Hepatocyte (in vitro differentiated cells): ENCODE measurements at places on chromosomes 4 and X.
A peak's percentile ranks its signal among the peaks of the same experiment; 100 is the strongest.

GRCh38 chr4:153485860-153486259 lies 19.7 kb downstream of the TMEM131L start:
- peak overlapping the region; percentile 88 for H3K27ac ChIP-seq
- H3K4me1 ChIP-seq: peaks cover 17% of the 10 kb centered on the region
- no peak overlapping the region for H3K4me3 ChIP-seq
- H3K36me3 ChIP-seq: no peaks in the 10 kb centered on the region
- no peak for DNase-seq
- no peaks in the 10 kb centered on the region for H3K27me3 ChIP-seq

DNA sequence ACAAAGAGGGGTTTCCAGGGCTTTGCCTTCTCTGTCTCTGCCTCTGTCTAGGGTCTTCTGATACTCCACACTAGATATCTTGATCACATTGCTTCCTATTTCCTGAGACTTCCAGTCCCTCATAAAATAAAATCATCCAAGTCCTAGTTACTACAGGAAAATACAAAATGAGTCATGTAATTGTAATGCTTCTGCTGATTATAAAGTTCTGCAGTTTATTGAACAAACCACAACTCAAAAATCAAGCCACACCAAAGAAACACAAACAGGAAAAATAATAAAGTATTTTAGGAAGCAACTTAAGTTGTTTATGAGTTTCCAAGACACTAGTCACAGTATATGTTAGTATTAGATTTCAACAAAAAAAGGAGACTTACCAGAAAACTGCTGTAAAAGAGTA lies 695.1 kb upstream of the GALNTL6 start:
- no peaks in the 10 kb centered on the region for H3K4me1 ChIP-seq
- DNase-seq: no peak
- no peak overlapping the region for H3K4me3 ChIP-seq
- no peaks in the 10 kb centered on the region for H3K27me3 ChIP-seq
- H3K36me3 ChIP-seq: no peaks in the 10 kb centered on the region
- H3K27ac ChIP-seq: no peak overlapping the region

- no peak for DNase-seq
- H3K4me3 ChIP-seq: no peak overlapping the region
- no peak overlapping the region for H3K27ac ChIP-seq
- no peaks in the 10 kb centered on the region for H3K36me3 ChIP-seq
Observed at GRCh38 chr4:136112116-136112515, 1420.2 kb downstream of the PCDH18 start.

DNA sequence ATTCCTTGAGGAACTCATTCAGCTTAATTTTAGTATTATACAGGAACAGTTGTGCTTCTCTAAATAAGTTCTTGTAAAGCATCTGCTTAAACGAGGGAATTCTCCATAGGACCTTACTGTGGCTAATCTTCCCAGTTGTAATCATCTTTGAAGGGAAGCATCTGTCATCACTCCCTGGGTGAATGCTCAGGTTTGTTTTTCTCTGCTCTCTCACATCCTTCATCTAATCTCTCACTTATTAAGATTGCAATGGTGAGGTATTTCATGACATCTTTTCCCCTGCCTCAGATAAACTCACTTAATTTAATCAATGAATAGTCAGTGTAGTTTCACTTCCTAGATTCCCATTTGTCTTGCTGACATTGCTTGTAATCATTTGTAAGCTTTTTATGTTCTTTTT lies 121.8 kb upstream of the ADAMTS3 start:
- H3K27ac ChIP-seq: no peak overlapping the region
- H3K36me3 ChIP-seq: no peaks in the 10 kb centered on the region
- no peaks in the 10 kb centered on the region for H3K27me3 ChIP-seq
- no peaks in the 10 kb centered on the region for H3K4me1 ChIP-seq

GRCh38 chr4:34181311-34181841 lies 2062.9 kb downstream of the ARAP2 start:
- H3K27ac ChIP-seq: no peak overlapping the region
- no peaks in the 10 kb centered on the region for H3K36me3 ChIP-seq
- no peak for DNase-seq
- H3K27me3 ChIP-seq: no peaks in the 10 kb centered on the region
- H3K4me3 ChIP-seq: no peak overlapping the region

- H3K4me1 ChIP-seq: peaks cover 8% of the 10 kb centered on the region
- no peaks in the 10 kb centered on the region for H3K36me3 ChIP-seq
- no peaks in the 10 kb centered on the region for H3K27me3 ChIP-seq
- DNase-seq: no peak
- no peak overlapping the region for H3K27ac ChIP-seq
Observed at GRCh38 chr4:139625482-139625881, 40.1 kb upstream of the MGST2 start.

DNA sequence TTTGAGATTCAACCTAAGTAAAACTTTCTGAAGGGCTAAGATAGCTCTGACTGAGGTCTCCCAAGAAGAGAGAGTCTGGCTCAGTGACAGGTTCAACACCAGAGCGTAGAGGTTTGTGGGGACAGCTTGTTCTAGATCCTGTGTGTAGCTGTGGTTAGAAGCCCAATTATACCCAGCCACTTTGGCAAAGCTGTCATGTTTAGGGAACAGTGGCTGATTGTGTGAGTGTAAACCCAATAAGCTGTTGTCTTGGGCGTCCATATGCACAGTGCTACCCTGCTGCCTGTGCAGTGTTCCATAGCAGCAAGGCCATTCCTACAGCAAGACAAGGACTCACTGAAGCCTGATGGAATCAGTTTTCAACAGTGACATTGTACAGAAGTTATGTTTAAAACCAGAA lies 11.2 kb upstream of the SCRG1 start:
- DNase-seq: no peak
- no peak overlapping the region for H3K27ac ChIP-seq

GRCh38 chr4:82905205-82905604 lies 4.7 kb downstream of the THAP9 start:
- DNase-seq: no peak
- H3K27me3 ChIP-seq: no peaks in the 10 kb centered on the region
- H3K4me3 ChIP-seq: no peak overlapping the region
- no peaks in the 10 kb centered on the region for H3K36me3 ChIP-seq

DNA sequence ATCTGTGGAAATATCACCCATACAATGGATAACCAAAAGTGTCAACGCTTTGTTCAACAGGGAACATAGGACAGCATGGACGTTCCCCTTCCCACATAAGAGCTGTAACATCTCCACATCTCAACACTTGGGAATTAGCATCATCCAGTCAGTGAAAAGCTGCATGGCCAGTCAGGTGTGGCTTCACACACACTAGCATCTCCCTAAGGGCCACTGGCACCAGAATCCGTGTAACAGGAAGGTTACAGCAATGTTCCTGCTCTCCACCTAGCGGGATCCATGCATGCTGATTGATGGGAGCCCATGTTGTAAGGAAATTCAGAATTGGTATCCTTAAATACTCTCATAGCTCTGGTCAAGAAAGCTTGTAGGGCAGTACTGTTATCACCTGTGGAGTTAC lies 78.8 kb downstream of the EVC2 start:
- H3K4me1 ChIP-seq: no peaks in the 10 kb centered on the region
- no peak overlapping the region for H3K27ac ChIP-seq
- DNase-seq: no peak
- no peak overlapping the region for H3K4me3 ChIP-seq
- no peaks in the 10 kb centered on the region for H3K36me3 ChIP-seq
- H3K27me3 ChIP-seq: no peaks in the 10 kb centered on the region

GRCh38 chr4:16818005-16818404 lies 80.4 kb downstream of the LDB2 start:
- no peak for DNase-seq
- H3K4me1 ChIP-seq: no peaks in the 10 kb centered on the region
